Dermis microvascular lymphatic vessel endothelial cell (primary cell): ENCODE measurements at places on chromosomes 11 and 22. TPM values are rescaled to one million over a fixed set of nuclear protein-coding genes. Genes with fewer than 3 reads are reported as not detected.

- no peak for DNase-seq
Measured at GRCh38 chr11:45395947-45396346, 109.8 kb upstream of the SYT13 start.

- no peak for DNase-seq
Measured at GRCh38 chr11:75667831-75668450, 897 bp downstream of the MAP6 start.

DNA sequence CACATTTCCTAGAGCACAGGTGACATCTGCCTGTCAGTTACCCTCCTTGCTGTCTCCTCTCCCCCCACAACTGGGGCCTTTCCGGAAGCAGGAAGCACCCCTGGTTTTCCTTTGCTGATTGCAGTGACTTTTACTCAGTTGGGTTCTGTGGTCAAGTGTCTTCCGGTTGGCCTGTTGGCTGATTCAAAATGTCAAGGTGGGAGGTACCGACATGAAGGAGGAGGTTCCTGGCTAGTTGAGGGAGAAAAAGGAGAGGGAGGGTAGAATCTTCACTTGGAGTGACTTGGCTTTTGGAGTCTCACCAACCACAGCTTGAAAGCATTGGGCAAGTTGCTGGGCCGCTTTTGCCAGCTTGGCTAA is 9.3 kb upstream of the ADAMTS15 start:
- DNase-seq: no peak

DNA sequence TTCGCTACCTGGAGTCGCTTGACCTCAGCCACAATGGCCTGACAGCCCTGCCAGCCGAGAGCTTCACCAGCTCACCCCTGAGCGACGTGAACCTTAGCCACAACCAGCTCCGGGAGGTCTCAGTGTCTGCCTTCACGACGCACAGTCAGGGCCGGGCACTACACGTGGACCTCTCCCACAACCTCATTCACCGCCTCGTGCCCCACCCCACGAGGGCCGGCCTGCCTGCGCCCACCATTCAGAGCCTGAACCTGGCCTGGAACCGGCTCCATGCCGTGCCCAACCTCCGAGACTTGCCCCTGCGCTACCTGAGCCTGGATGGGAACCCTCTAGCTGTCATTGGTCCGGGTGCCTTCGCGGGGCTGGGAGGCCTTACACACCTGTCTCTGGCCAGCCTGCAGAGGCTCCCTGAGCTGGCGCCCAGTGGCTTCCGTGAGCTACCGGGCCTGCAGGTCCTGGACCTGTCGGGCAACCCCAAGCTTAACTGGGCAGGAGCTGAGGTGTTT is 12.8 kb downstream of the TSKU start:
- DNase-seq: no peak

DNA sequence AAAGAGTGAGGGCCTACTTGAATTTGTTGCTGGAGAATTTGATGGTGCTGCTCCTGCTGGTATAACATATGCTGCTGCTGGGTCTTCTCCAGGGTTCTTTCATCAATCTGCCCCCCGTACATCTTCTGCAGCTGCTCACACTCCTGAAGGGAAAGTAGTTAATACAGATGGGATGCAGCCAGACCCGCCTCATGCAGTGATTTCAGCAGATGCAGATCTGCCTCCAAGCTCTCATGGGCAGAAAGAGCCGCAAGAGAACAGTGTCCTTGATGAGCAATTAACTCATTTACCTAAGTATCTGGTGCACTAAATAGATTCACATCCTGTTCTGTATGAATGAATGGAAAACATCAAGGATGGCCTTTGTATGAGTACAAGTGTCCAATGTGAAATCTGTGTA is 24.8 kb upstream of the APOA1 start:
- no peak for DNase-seq

DNA sequence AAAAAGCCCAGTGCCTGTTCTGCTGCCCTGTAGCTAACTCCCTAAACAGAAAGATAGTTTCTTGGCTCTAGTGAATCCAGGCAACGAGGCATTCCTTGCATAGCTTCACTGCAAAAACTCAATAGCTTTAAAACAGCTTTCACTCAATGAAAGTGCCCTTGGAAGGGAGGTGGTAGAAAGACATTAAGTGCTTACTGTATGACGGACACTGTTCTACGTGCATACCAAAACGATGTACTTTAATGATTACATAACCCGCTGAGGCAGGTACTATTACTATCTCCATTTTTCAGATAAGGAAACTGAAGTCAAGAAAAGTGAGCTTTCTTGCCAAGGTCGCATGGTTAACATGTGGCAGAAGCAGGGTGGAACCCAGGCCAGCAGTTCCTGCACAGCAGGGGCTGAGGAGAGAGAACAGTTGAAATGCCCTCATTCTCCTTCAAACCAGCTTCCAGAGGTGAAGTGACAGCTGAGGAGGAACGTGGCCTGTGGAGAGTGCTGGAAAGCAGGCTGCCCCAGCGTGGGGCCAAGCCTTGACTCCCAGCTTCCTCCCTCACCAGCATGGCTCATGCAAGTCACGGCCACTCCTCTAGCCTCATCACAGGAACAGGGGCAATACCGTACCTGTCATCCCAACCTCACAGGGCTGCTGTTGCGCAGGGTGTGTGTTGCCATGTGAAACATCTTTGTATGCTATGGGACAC is 227.5 kb upstream of the NARS2 start:
- DNase-seq: no peak

GRCh38 chr11:86483940-86484794 is 109.5 kb downstream of the CCDC81 start:
- DNase-seq: peak; percentile 88

DNA sequence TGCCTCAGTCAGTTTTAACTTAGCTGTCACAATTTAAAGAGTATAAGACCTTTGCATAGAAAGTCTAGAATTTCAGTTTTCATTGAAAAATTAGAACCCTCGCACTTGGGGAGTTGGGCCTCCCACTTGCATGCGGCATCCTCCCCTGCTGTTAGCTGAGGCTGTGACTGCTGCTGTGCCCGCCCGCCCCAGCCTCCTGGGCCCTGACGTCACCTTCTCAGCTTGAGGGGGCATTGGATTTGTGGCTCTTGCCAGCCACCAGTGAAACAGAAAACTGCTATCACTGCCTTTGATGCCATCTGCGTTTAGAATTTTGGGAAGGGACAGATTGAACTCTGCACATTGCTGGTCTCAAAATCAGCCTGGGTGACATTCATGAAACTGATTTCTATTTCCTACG is 108.7 kb downstream of the CTTN start:
- DNase-seq: no peak

GRCh38 chr11:83284501-83285150 is 1.5 kb downstream of the CCDC90B start:
- no peak for DNase-seq

DNA sequence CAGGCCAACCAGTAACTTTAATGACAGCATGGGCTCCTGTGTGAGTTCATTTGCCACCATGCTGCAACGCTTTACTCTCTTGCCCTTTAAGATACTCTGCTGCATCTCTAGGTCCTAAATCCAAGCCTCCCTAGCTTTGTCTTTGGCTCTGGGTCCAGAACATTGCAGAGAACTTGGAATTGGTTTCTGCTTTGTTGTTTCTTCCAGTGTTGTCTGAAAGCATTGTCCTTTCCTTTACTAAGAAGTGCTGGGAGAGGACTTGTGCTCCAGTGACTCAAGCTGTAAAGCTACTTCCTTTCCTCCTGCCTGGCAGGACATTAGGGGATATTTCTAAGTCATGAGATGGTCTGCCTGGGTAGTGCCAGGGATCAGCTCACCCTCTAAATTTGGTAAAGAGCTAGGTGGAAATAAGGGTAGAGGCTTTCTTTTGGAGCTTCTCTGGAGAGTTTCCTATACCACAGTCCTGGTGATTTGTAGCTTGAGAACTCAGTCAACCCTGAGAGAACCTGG is 202.5 kb upstream of the CADM1 start:
- DNase-seq: no peak

DNA sequence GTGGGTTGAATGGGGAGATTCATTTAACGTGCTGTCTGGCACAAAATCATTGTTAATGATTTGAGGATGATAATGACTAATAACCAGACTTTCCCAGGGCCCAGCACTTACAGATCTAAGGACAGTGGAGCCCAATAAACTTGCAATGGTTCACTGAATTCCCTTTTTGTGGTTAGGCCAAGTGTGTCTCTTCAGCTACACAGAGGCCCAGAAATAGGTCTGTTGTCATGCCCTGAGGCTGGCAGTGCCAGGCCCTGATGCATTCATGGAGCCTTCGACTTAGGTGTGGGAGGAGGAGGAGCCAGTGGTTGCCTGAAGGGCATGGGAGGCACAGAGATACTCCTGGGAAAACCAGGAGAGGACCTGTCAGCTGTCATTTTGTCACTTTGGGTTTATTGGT is 56.1 kb downstream of the KIAA1671 start:
- DNase-seq: no peak

The RASD2 gene
- total RNA-seq: not detected in 2 replicates

The LRRC55 gene
- total RNA-seq: 0.13 TPM in 2 replicates
